ENCODE measurements at places on chromosomes 7 and 10. TPM values are rescaled to one million over a fixed set of nuclear protein-coding genes. Genes with fewer than 3 reads are reported as not detected.

The SLC18A2 gene
- 0.25 TPM for polyA plus RNA-seq

The GRK5 gene
- polyA plus RNA-seq, result 19.2 TPM

The NUTM2A gene
- polyA plus RNA-seq, result 5.3 TPM

The C7orf57 gene
- not detected for polyA plus RNA-seq

The TACC2 gene
- 43.7 TPM for polyA plus RNA-seq

The VSTM4 gene
- 1.2 TPM for polyA plus RNA-seq

The MOGAT3 gene
- 3.7 TPM for polyA plus RNA-seq

The GLI3 gene
- polyA plus RNA-seq, result 3.6 TPM

The VAX1 gene
- not detected for polyA plus RNA-seq

The TFEC gene
- polyA plus RNA-seq, result 2.4 TPM

The C10orf62 gene
- polyA plus RNA-seq, result not detected

The RHOBTB1 gene
- 3.3 TPM for polyA plus RNA-seq

The SGCE gene
- polyA plus RNA-seq, result 2.8 TPM

The CCDC126 gene
- polyA plus RNA-seq, result 5.4 TPM

The ARMC10 gene
- polyA plus RNA-seq, result 13.9 TPM

The NUTM2E gene
- 1.2 TPM for polyA plus RNA-seq

The TSPAN12 gene
- polyA plus RNA-seq, result 13.9 TPM
